ENCODE measurements at places on chromosomes 6 and 20. TPM values are rescaled to one million over a fixed set of nuclear protein-coding genes. Genes with fewer than 3 reads are reported as not detected.

DNA sequence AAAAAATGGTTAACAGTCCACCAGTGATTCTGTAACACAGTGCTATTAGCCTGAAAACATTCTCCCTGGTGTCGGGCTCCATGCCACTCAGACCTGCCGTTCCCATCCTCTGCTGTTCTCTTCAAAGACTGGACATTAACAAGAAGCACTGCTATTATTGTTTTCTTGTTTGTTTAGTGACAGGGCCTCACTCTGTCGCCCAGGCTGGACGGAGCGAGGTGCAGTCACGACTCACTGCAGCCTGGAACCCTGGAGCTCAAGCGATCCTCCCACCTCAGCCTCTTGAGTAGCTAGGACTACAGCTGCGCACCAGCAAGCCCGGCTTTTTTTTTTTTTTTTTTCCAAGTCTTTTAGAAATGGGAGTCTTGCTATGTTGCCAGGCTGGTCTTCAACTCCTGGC lies 9.6 kb downstream of the RMND1 start:
- no peak for DNase-seq

- peak; percentile 45 for DNase-seq
Observed at GRCh38 chr20:10653599-10654249, 20.1 kb downstream of the JAG1 start.

RBPJL gene
- total RNA-seq: not detected

COX4I2 gene
- total RNA-seq: 4.1 TPM

DNA sequence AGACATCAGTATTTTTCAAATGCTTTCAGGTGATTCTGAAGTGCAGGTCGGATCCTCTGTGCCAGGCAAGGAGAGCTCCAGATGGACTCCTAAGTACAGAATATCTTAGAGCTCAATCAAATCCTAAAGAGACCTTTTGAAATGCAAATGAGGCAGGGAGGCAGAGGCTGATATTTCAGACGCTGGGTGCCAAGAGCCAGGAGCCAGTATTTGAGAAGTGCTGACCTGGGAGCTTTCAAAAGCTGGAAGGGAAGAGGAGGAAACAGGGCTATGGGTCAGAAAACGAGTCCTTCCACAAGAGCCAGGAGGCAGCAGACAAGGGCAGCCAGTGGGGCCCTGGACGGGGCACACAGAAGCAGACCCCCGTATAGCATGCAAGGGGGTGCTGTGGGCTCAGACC lies 46.1 kb upstream of the DSN1 start:
- DNase-seq: no peak

KCNG1 gene
- total RNA-seq: 1.7 TPM

DNA sequence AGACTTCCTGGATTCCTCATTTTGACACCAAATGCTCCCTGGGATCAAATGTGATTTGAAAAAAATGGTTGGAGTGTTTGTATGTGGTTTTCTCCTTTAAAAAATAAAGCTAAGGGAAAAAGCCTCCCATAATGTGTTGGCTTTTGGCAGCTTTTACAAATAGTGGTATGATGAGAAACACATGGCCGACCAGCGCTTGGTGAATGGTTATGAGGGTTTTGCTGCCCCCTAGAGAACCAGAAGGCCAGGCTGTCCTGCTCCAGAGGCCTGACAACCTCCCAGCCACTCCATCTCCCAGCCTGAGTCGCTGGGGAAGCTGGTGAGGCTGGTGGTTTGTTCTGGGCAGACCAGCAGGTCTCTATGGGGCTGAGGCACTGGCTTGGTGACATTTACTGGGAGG lies 69.3 kb downstream of the CLIC5 start:
- DNase-seq: peak; percentile 65

DNA sequence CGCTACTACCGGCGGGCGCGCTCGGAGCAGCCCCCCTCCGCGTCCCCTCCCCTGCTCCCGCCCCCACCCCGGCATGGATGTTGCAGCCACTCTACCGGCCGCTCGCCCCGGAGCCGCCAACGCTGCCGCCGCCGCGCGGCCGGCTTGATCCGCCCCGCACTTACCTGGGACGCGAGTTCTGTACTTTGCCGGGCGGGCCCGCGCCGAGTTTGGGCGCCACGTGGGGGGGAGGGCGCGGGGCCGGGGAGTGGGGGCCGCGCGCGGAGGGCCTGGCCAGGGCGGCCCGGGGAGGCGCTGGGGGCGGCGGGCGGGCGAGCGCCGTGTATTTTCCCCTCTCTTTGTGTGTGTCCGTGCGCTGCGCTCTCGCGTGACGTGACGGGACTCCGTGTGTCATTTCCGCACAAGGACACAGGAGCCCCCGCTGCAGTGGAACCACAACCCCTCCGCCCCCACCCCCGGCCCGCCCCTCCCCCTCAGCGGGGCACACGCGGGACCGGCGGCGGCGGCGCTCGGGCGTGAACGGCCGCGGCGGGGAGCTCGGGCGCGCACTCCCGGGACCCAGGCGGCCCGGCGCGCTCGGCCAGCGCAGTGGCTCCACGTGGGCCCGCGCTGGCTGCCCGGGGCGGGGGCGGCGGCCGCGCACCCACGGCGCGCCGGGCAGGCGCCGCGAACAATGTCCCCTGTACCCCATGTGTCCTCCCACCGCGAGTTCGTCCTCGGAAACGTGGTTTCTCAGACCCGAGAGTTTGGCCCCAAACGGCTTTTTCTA lies at the start of gene BEND3:
TSS of gene BEND3 (minus strand) at position 590 of the 769 bp plus-strand sequence. CDS start 16,230 bp downstream, outside the sequence.
- no peak for DNase-seq

GRCh38 chr6:40075056-40075590 lies 140.9 kb upstream of the MOCS1 start:
- DNase-seq: no peak

Data from skin of body (tissue), 3 donors.